ENCODE measurements at places on chromosomes 2 and 18.

DNA sequence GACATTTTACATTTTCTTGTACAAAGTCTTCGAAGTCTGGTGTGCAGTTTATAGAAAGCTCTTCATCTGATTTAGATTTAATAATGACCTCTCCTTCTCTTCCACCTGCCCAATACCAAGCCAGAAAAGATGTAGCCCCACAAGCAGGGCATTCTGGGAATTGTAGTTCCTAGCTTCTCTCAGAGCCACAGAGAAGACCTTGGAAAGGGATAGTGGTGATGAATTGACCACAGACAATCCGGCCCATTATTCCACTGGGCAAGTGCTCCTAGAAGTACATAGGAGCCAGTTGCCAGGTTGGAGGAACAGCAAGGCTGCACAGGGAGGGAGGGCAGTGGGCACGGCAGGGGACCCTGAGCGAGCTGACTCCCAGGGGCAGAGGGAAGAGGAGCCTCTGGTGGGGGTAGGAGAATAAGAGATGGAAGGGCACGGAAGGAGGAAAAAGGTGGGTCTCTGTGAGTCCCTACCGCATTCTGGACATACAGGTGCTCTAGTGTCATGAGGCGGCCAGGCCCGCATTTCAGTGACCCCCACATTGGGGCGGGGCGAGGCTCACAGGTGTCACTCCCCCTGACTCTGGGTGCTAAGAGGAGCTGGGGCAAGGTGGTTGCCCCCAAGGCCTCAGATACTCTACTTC lies 152.5 kb upstream of the HAAO start:
- no peaks in the 10 kb centered on the region for H3K36me3 ChIP-seq
- peaks cover 4% of the 10 kb centered on the region for H3K4me1 ChIP-seq
- no peak for DNase-seq
- peaks cover 2% of the 10 kb centered on the region for H3K27me3 ChIP-seq
- no peak overlapping the region for H3K27ac ChIP-seq

GRCh38 chr18:23229472-23229871 lies 94.2 kb downstream of the CABLES1 start:
- H3K4me1 ChIP-seq: peaks cover 78% of the 10 kb centered on the region
- H3K4me3 ChIP-seq: no peak overlapping the region
- no peak for DNase-seq

DNA sequence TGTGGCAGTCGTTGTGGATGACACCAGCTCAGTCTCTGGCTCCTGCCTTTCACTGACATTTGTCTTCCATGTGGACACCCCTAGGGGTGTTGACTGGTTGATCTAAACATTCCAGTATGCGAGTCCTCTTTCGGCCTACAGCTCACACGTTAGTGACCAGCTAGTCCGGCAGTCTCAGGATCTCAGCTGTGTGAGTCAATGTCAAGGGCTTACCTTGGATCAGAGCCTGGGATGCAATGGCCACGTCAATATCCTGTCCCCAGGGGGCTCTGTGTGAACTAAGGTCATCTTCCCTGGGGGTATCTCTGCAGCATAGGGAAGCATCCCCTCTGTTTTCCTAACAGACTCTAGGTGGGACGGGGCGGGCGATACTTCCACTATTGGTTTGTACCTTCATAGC lies 35.1 kb upstream of the YWHAQ start:
- DNase-seq: no peak
- H3K4me3 ChIP-seq: no peak overlapping the region
- no peaks in the 10 kb centered on the region for H3K36me3 ChIP-seq
- peaks cover 10% of the 10 kb centered on the region for H3K4me1 ChIP-seq
- H3K27ac ChIP-seq: no peak overlapping the region

DNA sequence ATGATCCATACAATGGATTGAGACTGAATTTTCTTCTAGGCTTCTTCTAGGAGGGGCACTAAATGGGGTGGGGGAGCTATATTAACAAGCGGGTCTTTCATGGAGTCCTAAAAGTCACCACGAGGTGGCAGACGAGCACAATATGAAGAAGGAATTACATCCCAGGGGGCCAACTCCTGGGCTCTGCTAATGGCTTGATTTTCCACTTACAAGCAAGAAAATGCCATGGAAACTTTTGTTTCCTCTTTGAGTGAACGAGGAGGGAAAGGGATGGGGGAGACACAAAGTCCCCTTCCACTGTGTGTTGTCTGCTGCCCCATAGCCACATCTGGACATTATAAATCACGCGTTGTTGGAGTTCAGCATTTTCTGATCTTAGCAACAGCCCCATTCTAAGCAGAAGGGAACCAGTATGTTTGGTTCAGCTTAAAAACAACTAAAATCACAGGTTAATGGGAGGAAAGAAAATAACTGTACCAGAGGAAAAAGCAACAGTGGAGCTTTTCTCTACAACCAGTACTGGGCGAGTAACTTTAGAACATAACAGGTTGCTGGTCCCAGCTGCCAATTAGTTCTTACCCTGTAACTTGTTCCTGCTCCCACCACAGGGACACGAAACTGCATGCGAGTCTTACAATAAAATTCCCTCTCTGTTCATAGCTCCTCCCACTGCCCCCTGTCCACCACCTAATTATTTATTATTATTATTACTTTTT lies 285.0 kb upstream of the PARD3B start:
- H3K36me3 ChIP-seq: no peaks in the 10 kb centered on the region
- peaks cover 45% of the 10 kb centered on the region for H3K27me3 ChIP-seq
- DNase-seq: peak; percentile 57
- H3K27ac ChIP-seq: no peak overlapping the region

- H3K36me3 ChIP-seq: no peaks in the 10 kb centered on the region
- no peaks in the 10 kb centered on the region for H3K27me3 ChIP-seq
- no peaks in the 10 kb centered on the region for H3K4me1 ChIP-seq
- DNase-seq: no peak
- no peak overlapping the region for H3K4me3 ChIP-seq
Measured at GRCh38 chr2:67050622-67051021, 346.5 kb upstream of the ETAA1 start.

DNA sequence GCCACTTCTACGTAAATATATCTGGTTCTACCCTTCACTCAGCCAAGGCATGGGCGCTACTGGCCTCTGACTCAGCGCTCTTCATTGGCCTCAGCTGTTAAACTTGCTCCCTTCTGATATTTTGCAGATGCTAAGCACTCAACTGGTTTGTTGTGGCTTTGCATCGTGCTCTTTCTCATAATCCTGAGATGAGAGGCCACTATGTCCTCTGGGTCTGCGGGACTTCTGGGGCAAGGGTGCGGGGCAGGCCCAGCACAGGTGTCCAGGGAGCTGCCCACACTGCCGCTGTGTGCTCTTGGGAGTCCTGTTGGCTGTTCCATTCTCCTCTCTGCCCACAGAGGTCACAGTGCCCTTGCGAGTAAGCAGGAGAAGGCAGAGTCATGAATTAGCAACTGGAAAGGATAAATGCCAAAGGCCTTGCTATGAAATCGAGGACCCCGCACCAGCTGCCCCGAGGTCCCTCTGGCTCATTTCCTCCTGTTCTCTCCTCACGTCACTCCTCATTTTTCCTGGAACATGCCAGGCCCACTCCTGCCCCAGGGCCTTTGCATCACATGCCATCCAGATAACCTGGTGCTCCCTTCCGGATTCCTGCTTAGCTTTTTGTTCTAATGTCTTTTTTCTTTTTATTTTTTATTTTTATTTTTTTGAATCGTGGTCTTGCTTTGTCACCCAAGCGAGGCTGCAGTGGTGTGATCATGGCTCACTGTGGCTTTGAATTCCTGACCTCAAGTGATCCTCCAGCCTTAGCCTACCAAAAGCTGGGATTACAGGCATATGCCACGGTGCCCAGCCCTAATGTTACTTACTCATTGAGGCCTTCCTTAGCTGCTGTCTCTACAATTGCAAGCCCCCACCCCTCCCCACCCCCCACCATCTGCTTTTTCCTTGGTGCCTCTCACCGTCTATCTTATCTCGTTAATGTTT lies 34.9 kb upstream of the MAT2A start:
- H3K4me3 ChIP-seq: no peak overlapping the region
- H3K27ac ChIP-seq: no peak overlapping the region
- DNase-seq: no peak
- peaks cover 4% of the 10 kb centered on the region for H3K27me3 ChIP-seq
- peaks cover 3% of the 10 kb centered on the region for H3K4me1 ChIP-seq

DNA sequence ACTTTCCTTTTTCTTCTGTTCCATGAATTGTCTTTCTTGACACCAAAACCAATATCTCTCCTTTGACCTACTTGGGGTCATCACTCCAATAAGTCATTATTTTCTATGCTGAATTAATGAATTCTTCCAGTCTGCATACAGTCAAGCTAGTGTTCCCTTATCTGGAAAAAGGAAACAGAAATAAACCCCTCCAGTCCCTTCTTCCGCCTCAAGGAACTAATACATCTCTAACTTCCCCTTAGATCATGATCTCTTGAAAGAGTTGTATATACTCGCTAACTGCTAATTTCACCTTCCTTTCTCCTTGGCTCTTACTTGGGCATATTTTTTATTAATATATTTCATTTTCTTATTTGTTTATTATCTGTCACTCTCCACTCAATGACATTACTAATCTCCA lies 7.3 kb upstream of the ARHGAP15 start:
- H3K36me3 ChIP-seq: peaks cover 6% of the 10 kb centered on the region
- H3K4me3 ChIP-seq: no peak overlapping the region
- peaks cover 22% of the 10 kb centered on the region for H3K4me1 ChIP-seq
- no peak overlapping the region for H3K27ac ChIP-seq

- H3K4me3 ChIP-seq: no peak overlapping the region
- H3K4me1 ChIP-seq: no peaks in the 10 kb centered on the region
- no peak for DNase-seq
- H3K27me3 ChIP-seq: peaks cover 3% of the 10 kb centered on the region
- H3K27ac ChIP-seq: no peak overlapping the region
- no peaks in the 10 kb centered on the region for H3K36me3 ChIP-seq
Measured at GRCh38 chr2:119147776-119148715, 10.5 kb downstream of the C1QL2 start.

GRCh38 chr2:176931588-176932563 lies 280.7 kb upstream of the HNRNPA3 start:
- no peaks in the 10 kb centered on the region for H3K27me3 ChIP-seq
- peak overlapping the region; percentile 86 for H3K27ac ChIP-seq
- peak overlapping the region; percentile 40 for H3K4me3 ChIP-seq
- DNase-seq: peak; percentile 57
- H3K36me3 ChIP-seq: peaks cover 6% of the 10 kb centered on the region

- H3K36me3 ChIP-seq: no peaks in the 10 kb centered on the region
- no peaks in the 10 kb centered on the region for H3K27me3 ChIP-seq
- peak; percentile 1 for DNase-seq
- no peak overlapping the region for H3K27ac ChIP-seq
- no peak overlapping the region for H3K4me3 ChIP-seq
- H3K4me1 ChIP-seq: no peaks in the 10 kb centered on the region
Measured at GRCh38 chr2:128552141-128552805, 233.6 kb upstream of the HS6ST1 start.

GRCh38 chr2:197358931-197359330 lies 48.4 kb upstream of the ANKRD44 start:
- no peak for DNase-seq
- no peak overlapping the region for H3K4me3 ChIP-seq
- no peak overlapping the region for H3K27ac ChIP-seq
- H3K36me3 ChIP-seq: peaks cover 4% of the 10 kb centered on the region
- H3K4me1 ChIP-seq: peaks cover 18% of the 10 kb centered on the region

- no peak overlapping the region for H3K4me3 ChIP-seq
- no peaks in the 10 kb centered on the region for H3K4me1 ChIP-seq
- peaks cover 2% of the 10 kb centered on the region for H3K27me3 ChIP-seq
- no peak for DNase-seq
- H3K27ac ChIP-seq: no peak overlapping the region
Measured at GRCh38 chr2:147442816-147443215, 402.0 kb upstream of the ACVR2A start.

DNA sequence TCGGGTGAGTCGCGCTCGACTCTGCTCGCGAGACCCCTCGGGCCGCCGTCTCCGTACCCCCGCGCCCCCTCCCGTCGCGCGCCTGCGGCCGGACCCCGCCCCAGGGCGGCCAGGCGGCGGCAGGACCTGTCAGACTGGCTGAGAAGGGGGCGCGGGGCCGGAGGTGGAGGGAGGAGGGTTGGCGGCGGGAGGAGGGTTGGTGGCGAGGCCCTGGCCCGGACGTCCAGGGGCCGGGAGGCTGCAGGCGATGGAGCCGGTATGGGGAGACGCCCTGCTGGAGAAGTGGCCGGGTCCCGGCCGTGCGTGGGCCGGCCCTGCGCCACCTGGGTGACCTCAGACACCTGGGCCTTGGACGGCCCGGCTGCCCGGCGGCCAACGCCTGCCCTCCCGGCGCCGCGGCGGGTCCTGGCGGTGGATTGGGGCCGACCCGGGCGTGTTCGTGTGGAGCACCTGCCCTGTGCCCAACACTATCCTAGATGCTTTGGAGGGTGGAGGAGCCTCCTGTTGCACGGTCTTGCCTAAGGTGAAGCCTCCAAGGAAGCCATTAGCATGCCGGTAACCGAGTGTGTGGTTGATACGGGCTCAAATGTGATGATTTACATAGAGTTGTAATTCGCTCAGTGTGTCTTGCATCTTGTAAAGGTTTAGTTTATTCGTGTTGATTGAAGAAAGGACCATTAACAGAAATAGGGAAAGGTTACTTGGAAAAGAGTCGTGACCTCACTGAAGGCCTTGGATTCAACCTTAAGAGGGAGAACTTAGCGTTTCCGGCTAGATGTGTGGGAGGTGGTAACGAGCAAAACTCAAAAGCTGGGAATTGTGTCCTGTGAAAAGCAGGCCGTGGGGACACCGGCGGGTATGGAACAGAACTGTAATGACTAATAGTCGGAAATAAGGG lies 550 bp downstream of the MYL12B start:
- H3K4me3 ChIP-seq: peak overlapping the region; percentile 90
- H3K27ac ChIP-seq: peak overlapping the region; percentile 100
- DNase-seq: peak; percentile 57
- H3K27me3 ChIP-seq: no peaks in the 10 kb centered on the region
- H3K36me3 ChIP-seq: peaks cover 61% of the 10 kb centered on the region

- no peak for DNase-seq
- no peaks in the 10 kb centered on the region for H3K36me3 ChIP-seq
- H3K4me3 ChIP-seq: no peak overlapping the region
- no peak overlapping the region for H3K27ac ChIP-seq
- peaks cover 2% of the 10 kb centered on the region for H3K27me3 ChIP-seq
- H3K4me1 ChIP-seq: no peaks in the 10 kb centered on the region
Measured at GRCh38 chr2:223054193-223054781, 2.3 kb downstream of the KCNE4 start.

DNA sequence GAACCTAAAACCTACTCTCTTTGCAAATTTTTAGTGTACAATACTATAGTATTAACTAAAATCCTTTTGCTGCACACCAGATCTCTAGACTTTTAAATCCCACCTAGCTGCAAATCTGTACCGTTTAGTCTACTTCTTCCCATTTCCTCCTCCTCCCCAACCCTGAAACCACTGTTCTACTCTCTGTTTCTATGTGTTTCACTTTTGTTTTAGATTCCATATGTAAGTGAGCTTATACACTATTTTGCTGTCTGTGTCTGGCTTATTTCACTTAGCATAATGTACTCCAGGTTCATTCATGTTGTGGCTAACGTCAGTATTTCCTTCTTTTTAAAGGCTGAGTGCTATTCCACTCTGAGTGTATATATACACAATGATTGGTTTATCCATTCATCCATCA lies 18.4 kb upstream of the DSC2 start:
- no peak overlapping the region for H3K4me3 ChIP-seq
- H3K27me3 ChIP-seq: no peaks in the 10 kb centered on the region
- H3K4me1 ChIP-seq: no peaks in the 10 kb centered on the region
- no peaks in the 10 kb centered on the region for H3K36me3 ChIP-seq
- no peak overlapping the region for H3K27ac ChIP-seq

- H3K4me1 ChIP-seq: no peaks in the 10 kb centered on the region
- no peaks in the 10 kb centered on the region for H3K27me3 ChIP-seq
- no peak for DNase-seq
Measured at GRCh38 chr2:229474125-229474524, 203.0 kb upstream of the PID1 start.

GRCh38 chr2:71333619-71334018 lies 2.0 kb downstream of the ZNF638 start:
- peaks cover 34% of the 10 kb centered on the region for H3K4me1 ChIP-seq
- peaks cover 31% of the 10 kb centered on the region for H3K36me3 ChIP-seq
- peak overlapping the region; percentile 96 for H3K4me3 ChIP-seq
- peaks cover 5% of the 10 kb centered on the region for H3K27me3 ChIP-seq
- no peak for DNase-seq

All from activated CD8-positive, alpha-beta T cell treated with anti-CD3 and anti-CD28 coated beads, Interleukin-2, amount 10 ng/mL, durations not matched to agents 7 days and 5 days (primary cell).